ENCODE measurements at places on chromosomes 3 and 15.

DNA sequence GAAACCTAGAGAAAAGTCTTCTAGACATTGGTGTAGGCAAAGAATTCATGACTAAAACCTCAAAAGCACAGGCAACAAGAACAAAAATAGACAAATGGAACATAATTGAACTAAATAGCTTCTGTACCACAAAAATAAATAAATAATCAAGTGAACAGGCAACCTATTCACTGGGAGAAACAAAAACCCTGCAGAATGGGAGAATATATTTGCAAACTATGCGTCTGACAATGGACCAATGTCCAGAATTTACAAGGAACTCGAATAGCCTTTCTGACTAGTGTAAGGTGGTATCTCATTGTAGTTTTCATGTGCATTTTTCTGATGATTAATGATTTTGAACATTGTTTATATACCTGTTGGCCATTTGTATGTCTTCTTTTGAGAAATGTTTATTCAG lies 37.0 kb upstream of the GCSAM start:
- no peak for DNase-seq

GRCh38 chr3:110099711-110100110 lies 762.4 kb upstream of the DPPA4 start:
- DNase-seq: no peak

GRCh38 chr15:49814709-49815108 lies 193.9 kb downstream of the DTWD1 start:
- DNase-seq: no peak

DNA sequence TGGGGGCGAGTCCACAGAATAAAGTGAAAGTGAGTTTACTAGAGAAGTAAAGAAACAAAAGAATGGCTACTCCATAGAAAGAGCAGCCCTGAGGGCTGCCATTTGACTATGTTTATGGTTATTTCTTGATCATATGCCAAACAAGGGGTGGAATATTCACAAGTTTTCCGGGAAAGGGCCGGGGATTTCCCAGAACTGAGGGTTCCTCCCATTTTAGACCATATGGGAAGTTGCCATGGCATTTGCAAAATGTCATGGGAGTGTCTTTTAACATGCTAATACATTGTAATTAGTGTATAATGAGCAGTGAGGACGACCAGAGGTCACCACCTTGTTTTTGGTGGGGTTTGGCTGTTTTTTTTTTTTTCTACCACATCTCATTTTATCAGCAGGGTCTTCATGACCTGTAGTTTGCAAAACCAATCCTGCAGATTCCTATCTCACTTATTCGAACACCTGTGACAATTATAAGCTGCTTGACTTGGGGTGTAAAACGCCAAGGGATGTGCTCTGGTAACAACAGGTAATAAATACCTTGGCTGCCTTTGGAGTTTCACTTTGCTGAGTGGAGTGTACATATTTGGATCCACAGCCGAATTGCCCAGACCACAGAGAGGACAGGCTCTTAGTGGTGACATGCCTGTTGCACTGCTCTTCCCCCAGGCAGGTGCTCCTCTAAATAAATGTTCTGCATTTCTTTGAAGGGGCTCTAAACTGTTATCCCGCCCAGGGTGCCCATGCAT lies 43.6 kb downstream of the C2CD4B start:
- DNase-seq: no peak

- no peak for DNase-seq
Measured at GRCh38 chr3:53151870-53152660, 8.9 kb upstream of the PRKCD start.

DNA sequence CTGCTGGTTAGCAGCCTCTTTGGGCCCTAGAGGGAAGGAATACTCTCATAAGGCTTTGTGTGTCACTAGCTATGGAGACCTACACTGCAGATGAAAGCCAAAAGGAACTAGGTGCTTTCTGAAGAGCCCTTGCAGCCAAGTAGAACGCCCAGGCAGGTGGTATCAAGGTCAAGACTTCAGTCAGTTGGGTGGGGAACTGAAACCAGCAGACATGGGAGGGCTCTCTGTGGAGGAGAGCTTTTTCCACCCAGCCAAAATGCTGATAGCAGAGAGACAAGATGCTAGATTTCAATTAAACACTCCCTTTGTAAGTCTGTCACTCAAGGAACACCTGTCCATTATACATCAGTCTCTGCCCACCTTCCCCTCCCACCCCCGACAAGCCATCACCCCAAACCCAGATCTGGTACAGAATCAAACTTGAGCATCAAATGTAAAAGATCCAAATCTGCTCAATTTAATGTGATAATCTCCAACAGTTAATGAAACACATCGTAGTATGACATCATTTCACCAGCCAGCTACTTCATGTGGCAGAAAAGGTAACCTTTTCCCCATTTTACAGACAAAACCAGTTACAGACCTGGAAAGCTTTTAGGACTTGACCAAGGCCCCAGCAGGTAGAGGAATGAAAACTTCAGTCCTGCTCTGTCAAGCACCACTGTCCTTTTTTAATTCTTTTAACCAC lies 14.6 kb downstream of the MRPS25 start:
- DNase-seq: no peak

DNA sequence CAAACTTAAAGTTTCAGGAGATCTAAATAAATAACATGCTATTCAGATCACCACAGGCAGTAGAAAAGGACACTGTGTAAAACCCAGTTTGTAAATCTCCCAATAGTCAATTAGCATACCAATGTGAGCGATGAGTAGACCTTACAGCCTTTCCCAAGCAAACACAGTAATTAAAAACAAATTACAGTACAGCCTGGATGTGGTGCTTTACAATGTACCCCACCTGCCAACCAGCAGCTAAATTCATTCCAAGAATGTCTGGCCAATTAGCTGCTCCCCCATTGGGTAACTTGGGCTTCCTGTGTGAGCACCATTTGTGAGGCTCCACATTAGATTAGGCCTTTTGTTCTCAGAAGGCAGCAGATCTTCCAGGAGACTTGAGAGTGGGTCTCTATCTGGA lies 635.0 kb downstream of the TBL1XR1 start:
- no peak for DNase-seq

- no peak for DNase-seq
Measured at GRCh38 chr3:156472150-156472549, 82.8 kb downstream of the SSR3 start.

GRCh38 chr15:37262922-37263608 lies 162.7 kb upstream of the MEIS2 start:
- no peak for DNase-seq

DNA sequence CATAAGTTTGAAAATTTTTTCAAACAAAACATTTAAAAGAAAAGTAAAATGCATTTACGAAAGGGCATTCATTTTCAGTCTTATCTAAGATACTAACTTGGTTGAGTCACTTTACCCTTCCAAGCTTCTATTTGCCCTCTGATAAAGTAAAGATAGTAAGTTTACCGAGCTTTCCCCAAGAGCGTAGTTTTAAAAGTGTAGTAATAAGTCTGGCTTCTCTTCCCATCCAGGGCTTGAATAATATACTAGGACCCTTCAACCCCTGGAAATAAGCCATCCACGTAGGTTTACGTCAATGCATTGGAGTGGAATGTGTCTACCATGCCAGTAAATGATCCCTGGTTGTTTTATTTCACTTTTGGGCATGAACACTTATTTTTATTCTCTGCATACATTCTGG lies 608.3 kb downstream of the NTRK3 start:
- no peak for DNase-seq

- DNase-seq: no peak
Measured at GRCh38 chr3:169661361-169662131, 2.0 kb downstream of the MECOM start.

DNA sequence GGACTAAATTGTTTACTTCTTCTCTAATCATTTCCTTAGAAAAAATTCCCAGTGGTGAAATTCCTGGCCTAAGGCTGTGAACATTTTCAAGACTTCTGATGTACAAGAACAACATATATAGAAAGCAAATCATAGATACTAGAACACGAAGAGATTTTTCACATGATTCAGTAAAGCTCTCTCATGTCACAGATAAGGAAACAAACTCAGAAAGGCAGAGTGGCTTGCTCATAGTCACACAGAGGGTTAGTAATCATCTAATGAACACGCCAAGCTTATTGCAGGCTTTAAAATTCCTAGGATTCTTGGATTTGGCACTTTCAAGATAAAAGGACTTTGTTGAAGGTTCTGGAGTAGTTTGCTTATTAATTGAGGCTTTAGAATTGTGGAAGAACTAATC lies 26.2 kb downstream of the CRTAP start:
- no peak for DNase-seq

Data from T1000 (cell line).